Activated CD4-positive, alpha-beta T cell treated with anti-CD3 and anti-CD28 coated beads, Interleukin-2, amount 10 ng/mL, durations not matched to agents 7 days and 5 days (primary cell): ENCODE measurements at places on chromosomes 7 and 10. TPM values are rescaled to one million over a fixed set of nuclear protein-coding genes. Genes with fewer than 3 reads are reported as not detected.

The PRKAR2B gene
- 1.2 TPM for total RNA-seq

The NUTM2E gene
- 0.92 TPM for total RNA-seq

The DKK1 gene
- not detected for total RNA-seq

The CFAP43 gene
- not detected for total RNA-seq

The FERD3L gene
- not detected for total RNA-seq

The BAIAP2L1 gene
- 0.40 TPM for total RNA-seq

The TRA2A gene
- 143 TPM for total RNA-seq

The PLXNA4 gene
- 21.3 TPM for total RNA-seq

The SPDYE16 gene
- 0.58 TPM for total RNA-seq

The MYOZ1 gene
- not detected for total RNA-seq

The RNF32 gene
- total RNA-seq = 2.2 TPM

The NRG3 gene
- not detected for total RNA-seq

The TUBAL3 gene
- total RNA-seq = not detected

The HMX3 gene
- not detected for total RNA-seq

The CYP2C8 gene
- not detected for total RNA-seq

The AOAH gene
- total RNA-seq = 13.3 TPM

The TMEM270 gene
- not detected for total RNA-seq

The CCDC172 gene
- not detected for total RNA-seq

The PROSER2 gene
- total RNA-seq = 0.31 TPM

The TSPAN12 gene
- not detected for total RNA-seq

The GNG11 gene
- total RNA-seq = not detected

The PTEN gene
- 91.3 TPM for total RNA-seq

The IGF2BP3 gene
- total RNA-seq = 0.50 TPM

The SFTPA1 gene
- not detected for total RNA-seq

The SEC61G gene
- 55.4 TPM for total RNA-seq

The BLVRA gene
- total RNA-seq = 29.4 TPM

The ST7 gene
- 5.2 TPM for total RNA-seq
